MM.1S (cell line): ENCODE measurements at places on chromosomes 1 and 21.

DNA sequence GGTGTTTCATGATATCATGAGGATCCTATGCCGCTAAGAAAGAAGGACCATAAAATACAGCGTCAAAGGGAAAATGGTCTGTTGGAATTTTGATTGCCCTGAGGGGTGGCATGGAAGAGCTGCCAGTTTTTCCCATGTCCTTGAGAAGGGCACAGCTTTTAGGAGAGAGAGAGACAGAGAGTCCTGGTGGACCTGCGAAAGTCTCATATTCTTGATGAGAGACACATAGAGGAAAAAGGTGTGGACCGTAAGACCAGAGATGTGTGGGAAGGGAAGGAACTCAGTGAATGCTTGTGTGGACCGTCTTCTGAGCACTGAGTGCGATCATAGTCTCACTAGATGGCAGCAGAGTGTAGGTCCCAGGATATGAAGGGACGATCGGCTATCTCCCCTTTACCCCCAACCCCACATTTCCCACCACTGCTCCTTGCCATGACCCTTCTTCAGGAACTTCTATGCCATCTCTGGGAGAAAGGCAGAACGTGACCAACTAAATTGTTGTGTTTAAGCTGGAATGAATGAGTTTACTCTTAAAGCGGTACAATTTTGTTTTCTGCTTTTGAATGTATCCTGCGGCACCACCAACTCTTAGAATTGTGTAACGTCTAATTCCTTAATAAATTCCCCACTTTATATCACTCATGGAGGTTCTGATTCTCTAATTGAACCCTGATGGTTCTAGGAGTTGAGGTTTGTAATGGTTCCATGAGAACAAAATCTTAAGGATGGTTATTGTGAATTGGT, 117.7 kb downstream of the CTH start:
- peak; percentile 32 for DNase-seq

GRCh38 chr1:245304698-245305097, 149.9 kb downstream of the KIF26B start:
- DNase-seq, result no peak

- DNase-seq, result no peak
These were observed 60.2 kb downstream of the TRABD2B start for GRCh38 chr1:47936916-47937551.

GRCh38 chr1:94873520-94874351, 53.2 kb downstream of the CNN3 start:
- peak; percentile 16 for DNase-seq

DNA sequence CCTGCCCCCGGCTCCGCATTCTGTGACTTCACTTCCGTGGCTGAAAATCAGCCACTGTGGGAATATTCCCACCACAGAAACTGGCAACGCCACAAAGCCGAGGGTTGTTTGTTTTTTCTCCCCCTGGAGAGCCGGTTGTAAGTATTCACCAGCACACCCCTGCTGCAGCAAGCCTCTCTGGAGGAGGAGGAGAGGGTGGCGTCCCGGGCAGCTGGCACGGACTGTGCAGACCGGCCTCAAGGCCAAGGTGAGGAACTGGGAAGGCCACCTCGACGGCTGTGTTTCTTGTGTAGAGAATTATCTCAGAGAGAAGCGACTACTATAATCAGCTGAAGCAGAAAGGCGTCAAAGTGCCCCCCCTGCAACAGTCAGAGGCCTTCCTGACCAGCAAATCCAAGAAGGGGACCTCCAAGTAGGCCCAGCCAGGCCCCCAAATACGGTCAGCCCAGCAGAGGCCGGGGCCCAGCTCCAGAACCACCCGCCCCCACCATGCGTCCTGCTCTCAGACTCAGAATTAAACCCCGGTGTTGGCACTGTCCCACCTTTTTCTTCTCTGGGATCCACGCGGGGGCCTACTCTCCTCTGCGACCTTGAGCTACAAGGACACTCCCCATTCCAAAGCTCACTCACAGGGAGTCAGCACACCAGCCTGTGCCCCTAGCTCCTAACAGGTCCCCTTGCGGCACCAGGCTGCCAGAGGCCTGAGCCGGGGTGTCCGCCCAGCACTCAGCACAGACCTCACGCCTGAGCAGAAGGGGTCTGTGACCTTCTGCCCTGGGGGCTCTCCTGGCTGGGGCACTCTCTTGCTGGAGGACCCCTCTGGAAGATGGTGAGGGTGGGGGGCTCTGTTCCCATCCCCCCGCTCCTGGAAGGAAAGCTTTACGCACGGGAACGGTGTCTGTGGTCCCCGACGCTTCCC, 1.2 kb upstream of the SMIM1 start:
- DNase-seq, result no peak
